ENCODE measurements at places on chromosomes 6 and 20. TPM values are rescaled to one million over a fixed set of nuclear protein-coding genes. Genes with fewer than 3 reads are reported as not detected.

The MRPL18 gene
- 91.1 TPM for total RNA-seq

GRCh38 chr6:49782293-49782692 lies 4.8 kb downstream of the PGK2 start:
- no peak for DNase-seq

The LSM14B gene
- 56.9 TPM for total RNA-seq

The CCDC170 gene
- total RNA-seq = 4.1 TPM

DNA sequence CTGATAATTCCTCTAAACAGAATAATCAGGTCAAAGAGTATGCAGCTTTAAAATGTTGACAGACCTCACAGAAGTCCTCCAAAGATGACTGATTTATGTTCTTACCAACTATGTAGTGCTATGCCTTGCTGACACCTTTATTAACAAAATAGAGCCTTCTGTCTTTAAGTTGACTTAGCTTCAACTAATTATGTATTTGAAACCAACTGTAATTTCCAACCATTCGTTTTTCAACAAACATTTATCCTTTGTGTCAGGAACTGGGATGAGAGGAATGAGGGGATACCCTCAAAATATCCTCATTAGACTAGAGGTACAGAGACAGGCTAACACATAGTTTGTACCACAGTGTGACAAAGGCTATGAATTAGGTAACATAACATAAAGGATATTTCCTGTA lies 186.2 kb upstream of the ZNF217 start:
- no peak for DNase-seq

DNA sequence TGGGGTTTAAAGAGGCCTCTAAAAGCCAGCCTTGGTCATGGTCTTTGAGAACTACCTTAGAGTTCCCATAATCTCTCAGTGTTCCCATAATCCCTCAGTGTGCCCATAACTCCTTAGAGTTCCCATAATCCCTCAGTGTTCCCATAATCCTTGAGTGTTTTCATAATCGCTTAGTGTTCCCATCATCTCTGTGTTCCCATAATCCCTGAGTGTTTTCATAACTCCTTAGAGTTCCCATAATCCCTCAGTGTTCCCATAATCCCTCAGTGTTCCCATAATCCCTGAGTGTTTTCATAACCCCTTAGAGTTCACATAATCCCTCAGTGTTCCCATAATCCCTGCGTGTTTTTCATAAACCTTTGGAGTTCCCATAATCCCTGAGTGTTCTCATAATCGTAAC lies 199.2 kb downstream of the QKI start:
- no peak for DNase-seq

- DNase-seq = no peak
Measured at GRCh38 chr20:57582432-57583288, 21.8 kb downstream of the PCK1 start.

DNA sequence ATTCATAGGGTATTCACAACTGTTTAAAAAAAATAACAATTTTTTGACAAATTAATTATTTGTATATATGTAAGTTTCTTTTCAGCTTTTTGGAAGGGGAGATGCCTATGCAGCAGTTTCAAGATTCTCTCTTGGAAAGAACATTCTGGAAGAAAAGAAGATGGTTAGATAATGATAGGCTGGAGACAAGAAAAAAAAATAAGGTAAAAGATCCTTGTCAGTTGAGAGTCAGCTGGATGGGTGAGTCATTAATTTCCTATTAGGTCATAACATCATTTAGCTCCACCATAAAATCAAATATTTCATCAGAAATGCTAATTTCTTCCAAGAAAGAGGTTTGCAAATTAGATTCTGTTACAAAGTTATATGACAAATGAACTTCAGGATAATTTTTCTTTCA lies 880.4 kb downstream of the EPHA7 start:
- DNase-seq = no peak

Measured in heart left ventricle (tissue), 16 donors.